Right ventricle myocardium superior (tissue), 1 donor: ENCODE measurements at places on chromosomes 4 and X.

DNA sequence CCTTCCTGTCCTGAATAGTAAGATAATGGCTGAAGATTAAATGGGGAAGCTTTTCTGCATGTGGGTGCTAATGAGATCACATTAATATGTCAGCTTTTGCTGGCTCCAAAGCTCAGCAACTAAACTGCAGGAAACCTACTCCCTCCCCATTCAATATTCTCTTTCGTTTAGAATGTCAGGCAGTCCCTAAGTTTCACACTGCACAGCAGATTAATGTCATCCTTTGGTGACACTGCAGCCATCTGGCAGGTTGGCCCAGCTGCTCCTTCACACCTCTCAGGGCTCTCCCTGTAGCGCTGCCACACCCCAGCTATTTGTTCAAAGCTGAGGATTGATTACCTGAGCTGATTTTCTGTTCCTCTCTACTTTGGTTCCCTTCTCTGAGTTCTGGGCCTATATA, 110.5 kb downstream of the KDR start:
- DNase-seq = no peak

DNA sequence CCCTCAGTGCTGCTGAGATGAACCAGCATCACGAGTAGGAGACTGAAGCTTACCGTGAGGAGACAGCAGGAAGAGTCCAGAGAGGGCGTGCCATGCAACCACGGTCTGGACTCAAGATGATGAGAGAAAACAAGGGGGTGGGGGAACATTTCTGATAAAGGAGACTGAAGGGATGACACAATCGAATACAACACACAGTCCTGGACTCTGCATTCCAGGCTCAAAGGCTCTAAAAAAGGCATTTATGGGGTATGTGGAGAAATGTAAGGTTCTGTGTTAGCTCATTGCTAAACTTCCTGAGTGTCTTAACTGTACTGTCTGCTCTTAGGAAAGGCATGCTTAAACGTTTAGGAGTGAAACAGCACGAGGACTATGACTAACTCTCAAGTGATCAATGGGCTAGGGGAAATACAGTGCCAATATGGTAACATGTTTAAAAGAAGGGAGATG, 20.6 kb upstream of the IRAK1 start:
- no peak for DNase-seq

- no peak for DNase-seq
Measured at GRCh38 chr4:42306221-42307109, 90.8 kb upstream of the SHISA3 start.

- DNase-seq = no peak
Measured at GRCh38 chr4:76554630-76555029, 119.6 kb downstream of the SHROOM3 start.

GRCh38 chr4:507745-508512, 8.9 kb downstream of the PIGG start:
- DNase-seq = no peak

DNA sequence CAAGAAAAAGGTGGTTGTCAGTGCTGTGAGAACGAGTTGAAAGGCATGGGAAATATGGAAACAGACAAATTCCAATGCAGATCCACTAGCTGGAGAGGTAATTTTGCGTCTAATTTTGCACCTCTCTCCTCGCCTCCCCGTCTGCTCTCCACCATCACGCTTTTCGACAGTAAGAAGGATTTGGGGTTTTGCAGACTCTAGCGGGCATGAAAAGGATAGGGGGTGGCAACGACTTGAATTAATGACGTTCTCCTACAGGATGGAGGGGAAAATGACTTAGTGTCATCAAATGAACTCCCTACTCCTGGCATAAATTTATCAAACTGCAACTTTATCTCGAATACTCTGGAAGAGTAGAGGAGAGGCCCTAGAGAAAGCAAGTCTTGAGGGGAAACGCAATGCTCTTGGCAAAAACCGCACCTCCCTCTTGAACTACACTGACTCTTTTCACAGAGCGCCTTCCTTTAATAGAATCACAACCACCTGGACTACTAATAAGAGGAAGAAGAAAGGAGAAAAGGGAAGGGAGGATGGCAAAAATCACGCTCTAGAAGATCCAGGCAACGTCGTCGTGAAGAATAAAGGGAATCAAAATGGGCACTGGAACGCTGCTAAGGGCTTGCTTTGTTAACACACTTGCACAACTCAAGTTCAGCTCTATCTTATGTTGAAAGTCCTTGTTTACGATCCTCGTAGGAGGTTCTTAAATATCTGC, 871 bp upstream of the SLITRK2 start:
- no peak for DNase-seq

DNA sequence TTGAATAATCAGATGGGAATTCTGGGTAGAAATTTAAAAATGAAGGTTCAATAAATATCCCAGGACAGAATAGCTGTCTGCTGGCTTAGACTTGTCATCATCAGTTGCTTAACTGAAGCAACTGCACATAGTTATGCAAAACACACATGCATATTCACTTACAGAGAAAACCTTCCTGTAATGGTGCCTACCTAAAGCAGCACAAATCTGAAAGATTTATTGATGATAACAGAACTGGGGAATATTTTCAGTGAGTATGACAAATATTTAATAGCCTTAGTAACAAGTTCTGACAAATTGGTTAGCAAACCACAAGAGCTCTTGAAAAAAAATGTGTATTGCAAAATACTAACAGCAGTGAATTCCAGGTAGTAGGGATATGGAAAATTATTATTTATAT, 606.8 kb upstream of the BOD1L1 start:
- no peak for DNase-seq

DNA sequence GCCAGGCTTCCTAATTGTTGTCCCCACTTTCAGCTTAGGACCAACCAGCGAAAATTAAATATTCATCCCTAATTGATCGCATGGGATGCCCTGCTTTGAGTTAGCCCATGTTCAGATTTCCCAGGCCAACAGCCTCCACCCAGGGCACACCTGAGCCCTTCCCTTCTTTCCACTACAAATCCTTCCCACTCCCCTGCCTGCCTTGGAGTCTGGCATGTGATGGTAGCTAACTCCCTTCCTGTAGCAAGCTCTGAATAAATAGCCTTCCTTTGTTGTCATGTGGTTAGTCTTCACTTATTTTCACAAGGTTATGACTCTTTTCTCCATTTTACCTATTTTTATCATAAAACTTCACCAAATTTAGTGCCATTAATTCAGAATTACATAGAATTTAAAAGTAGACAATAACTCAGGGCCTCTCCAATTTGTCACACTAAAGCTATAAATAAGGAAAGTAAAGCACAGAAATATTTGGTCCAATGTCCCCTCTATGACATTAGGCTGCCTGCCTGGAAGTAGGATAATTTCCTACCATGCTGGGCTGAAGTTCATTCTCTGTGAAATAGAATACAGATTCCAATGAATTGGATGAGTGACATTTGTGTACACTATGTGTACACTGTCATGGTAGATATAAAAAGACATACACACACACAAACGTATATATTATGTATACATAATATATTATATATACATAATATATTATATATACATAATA, 166.4 kb upstream of the CPEB2 start:
- DNase-seq = no peak

GRCh38 chrX:16304751-16305150, 137.5 kb downstream of the MAGEB17 start:
- no peak for DNase-seq

DNA sequence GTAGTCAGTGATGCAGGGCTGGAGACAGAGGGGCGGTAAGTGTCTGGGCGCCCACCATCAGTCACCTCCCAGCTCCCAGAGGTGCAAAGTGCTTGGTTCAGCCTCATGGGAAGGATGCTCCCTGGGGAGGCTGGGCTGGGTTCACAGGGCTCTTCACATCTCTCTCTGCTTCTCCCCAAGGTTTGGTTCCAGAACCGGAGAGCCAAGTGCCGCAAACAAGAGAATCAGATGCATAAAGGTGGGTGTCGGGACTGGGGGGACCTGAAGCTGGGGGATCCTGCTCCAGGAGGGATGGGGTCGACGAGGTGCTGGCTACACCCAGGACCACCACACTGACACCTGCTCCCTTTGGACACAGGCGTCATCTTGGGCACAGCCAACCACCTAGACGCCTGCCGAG, 10.1 kb downstream of the SHOX start:
- DNase-seq = no peak

DNA sequence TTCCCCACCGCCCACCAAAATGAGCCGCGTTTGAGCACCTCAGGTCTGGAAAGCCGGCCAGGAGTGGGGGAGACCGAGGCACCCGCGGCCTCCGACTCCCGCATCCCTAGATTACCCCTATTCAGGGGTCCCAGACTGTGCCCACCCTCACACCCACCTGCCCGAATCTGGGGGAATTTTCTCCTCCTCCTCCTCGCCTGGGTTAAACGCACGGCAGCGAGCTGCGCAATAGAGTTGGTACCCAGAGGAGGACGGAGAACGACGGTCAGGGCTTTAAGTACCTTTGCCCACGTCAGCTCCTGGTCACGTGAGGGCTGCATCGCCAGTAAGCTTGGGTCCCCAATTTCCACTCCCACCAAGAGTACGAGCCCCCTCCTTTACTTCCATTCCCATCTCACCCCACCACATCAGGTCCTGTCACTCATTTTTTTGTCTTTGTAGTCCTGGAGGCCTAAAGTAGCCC, at the start of gene ARMCX2:
TSS of gene ARMCX2 (minus strand) at position 250 of the 463 bp plus-strand sequence. CDS start 2,262 bp downstream, outside the sequence.
- peak; percentile 64 for DNase-seq

- no peak for DNase-seq
Measured at GRCh38 chrX:18075603-18076002, 145.1 kb downstream of the BEND2 start.

DNA sequence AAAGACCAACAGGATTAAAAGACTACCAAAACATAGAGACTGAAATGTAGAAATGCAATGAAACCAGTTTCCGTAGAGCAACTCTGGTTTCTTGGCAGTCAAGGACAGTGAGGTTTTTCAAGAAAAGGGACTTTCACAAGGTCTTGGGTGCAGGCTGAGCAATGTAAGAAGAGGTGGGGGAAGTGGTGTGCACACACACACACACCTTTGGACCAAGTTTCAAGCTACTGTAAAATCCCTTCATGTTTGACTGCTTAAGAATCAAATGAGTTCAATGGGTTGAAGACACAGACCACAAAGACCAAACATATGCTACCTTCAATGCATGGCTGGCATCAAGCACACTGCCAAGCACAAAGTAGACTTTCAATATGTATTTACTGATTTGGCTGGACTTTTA, 17.8 kb upstream of the MCF2 start:
- no peak for DNase-seq

DNA sequence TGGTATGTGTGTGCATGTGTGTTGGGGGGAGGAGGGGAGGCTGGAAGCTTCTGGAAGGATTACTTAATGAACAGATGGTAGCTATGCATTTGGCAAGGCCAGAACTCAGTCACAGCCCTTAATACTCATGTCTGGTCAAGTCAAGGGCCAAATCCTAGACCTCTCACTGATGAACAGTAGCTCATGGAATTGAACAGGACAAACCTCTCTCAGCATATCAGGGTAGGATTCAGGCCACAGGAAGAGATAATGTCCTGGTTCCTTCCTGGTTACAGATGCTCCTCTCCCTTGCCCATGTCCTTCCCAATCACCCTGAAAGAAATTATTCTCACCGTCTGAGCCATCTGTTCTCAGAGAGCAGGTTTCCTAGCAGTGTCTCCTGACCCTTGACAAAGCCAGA, 165.7 kb downstream of the SOWAHB start:
- DNase-seq = no peak

- no peak for DNase-seq
Measured at GRCh38 chr4:106529348-106530023, 160.9 kb upstream of the GIMD1 start.

DNA sequence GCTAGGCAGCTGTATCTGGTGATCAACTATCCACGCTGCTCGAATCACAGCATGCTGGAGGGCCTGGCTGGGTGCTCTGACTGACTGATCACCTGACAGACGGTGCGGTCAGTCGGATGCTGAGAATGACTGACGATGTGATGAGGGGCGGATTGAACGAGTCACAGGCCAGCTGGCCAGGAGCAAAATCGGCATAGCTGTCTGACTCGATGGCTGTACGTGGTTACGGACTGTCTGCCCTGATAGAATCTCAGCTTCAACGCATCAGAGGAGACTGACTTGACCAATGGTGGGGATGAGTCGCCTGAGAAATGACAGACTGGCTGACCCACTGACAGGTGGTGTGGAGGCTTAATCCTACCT, 1.0 kb upstream of the SUV39H1 start:
- DNase-seq = no peak

- DNase-seq = peak; percentile 69
Measured at GRCh38 chrX:153900831-153901752, 3.4 kb upstream of the AVPR2 start.

GRCh38 chr4:53647547-53647946, 56.3 kb upstream of the LNX1 start:
- no peak for DNase-seq

- no peak for DNase-seq
Measured at GRCh38 chr4:47217291-47217690, 185.9 kb downstream of the GABRB1 start.

GRCh38 chr4:139639654-139640053, 26.0 kb upstream of the MGST2 start:
- DNase-seq = no peak

- no peak for DNase-seq
Measured at GRCh38 chr4:26751838-26752237, 108.8 kb upstream of the STIM2 start.

DNA sequence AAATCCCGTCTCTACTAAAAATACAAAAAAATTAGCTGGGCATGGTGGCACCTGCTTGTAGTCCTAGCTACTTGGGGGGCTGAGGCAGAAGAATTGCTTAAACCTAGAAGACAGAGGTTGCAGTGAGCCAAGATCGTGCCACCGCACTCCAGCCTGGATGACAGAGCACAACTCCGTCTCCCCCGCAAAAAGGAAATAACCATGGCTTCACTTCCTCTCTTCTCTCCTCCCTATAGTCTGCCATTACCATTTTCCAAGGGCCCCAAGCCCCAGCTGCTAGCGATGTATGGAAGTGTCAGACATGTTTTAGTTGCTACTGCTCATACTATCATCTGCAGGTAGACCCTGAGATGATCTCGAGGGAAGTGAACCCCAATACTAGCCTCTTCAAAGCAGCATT, 177.3 kb upstream of the FAM9B start:
- DNase-seq = no peak

- no peak for DNase-seq
Measured at GRCh38 chr4:104420766-104421165, 73.9 kb downstream of the CXXC4 start.

DNA sequence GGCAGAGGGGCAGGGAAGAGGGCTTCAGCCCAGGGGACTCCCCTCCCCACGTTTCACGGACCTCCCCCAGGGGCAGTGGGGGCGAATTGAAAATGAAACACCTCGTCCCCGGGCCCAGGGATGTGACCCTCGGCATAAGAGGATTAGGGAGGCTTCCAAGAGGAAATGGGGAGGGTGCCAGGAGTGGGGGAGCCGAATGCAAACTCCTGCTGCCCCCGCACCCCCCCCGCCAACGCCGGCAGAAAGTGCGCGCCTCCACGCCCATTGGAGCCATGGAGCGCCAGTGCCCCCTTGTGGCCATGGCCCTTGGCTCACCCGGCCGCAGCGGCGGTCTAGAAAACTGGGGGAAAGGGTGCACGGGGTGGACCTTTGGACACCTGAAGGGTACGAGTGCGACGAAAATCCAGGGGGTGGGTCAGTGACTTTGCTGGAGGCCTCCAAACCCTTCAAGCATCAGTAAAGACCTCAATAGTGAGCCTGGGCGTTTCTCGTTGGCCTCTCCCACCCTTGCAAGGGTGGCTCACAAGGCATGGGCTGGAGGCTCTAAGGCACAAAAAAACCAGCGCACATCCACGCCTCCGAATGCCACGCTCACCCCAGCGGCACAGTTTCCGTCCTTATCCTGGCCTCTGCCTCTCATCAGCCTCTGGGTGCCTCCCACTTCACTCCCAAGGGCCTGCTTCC, 120.8 kb upstream of the PJA1 start:
- DNase-seq = peak; percentile 79
